SW480 (cell line): ENCODE measurements at places on chromosomes 13 and 19.

- DNase-seq = no peak
Observed at GRCh38 chr19:31337008-31337914, 12.0 kb downstream of the TSHZ3 start.

DNA sequence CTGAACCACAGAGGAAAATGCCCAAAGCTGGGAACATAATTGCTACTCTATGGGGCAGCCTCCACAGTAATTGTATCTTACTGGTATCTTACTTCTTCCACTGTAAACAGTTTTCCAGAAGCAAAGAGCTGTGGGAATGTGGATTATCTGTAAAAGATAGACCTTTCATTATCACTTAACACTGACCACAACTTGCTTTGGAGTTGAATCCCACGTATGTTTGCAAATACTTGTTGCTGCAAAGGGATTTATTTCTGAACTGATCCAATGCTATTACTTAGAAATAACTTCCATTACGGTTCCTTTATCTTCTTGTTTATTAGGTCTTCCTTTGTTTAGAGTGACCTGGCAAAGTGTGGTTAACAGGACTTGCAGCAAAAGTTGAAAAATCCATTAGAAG lies 218.1 kb downstream of the KCTD12 start:
- DNase-seq = no peak

DNA sequence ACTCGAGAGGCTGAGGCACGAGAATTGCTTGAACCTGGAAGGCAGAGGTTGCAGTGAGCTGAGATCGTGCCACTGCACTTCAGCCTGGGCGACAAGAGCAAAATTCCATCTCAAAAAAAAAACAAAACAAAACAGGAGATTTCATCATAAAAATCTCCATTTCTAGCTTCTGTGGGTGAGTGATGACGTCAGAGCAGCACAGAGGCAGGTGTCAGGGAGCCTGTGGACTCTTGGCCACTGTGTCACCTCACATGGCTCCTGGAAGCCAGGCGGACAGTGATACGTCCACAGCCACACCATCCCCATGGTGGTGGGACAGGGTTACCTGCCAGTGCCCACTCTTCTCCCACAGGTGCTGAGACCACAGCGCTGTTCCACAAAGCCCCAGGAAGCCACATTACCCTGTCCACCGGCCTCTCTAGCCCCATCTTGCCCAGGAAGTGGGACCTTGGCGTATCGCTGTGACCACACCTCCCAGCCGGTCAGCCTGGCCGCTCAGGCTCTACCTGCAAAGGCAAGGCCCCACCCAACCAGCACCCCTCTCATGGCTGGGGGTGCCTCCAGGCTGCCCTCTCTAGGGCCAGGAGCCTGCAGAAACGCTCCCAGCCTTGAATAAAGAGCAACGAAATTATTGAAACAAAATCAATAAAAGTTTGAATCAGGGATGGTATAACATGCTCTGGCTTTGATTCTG lies 2.5 kb upstream of the FXYD3 start:
- no peak for DNase-seq

DNA sequence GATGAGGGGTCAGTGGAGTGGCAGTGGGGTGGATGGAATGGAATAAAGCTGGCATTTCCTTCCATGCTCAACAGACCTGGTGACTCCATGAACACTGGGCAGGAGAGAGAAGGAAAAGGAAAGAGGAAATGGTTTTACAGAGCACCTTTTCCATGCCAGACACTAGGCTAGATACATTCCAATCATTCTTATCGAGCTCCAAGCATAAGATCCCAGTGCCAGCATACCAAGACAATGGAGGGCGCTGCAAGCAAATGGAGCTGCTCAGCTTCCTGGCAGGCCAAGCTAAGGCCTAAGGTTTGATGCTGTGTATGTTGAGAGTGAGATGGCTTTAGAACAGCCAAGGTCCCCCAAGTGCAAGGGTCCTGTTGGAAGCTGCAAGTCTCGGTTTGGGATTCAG lies 113.2 kb downstream of the HSPH1 start:
- DNase-seq = peak; percentile 28

GRCh38 chr19:49546825-49547565 lies 19.2 kb downstream of the RCN3 start:
- DNase-seq = peak; percentile 91
